Esophagus muscularis mucosa (tissue), 4 donors: ENCODE measurements at places on chromosomes 5 and 9.
A peak's percentile ranks its signal among the peaks of the same experiment; 100 is the strongest.

DNA sequence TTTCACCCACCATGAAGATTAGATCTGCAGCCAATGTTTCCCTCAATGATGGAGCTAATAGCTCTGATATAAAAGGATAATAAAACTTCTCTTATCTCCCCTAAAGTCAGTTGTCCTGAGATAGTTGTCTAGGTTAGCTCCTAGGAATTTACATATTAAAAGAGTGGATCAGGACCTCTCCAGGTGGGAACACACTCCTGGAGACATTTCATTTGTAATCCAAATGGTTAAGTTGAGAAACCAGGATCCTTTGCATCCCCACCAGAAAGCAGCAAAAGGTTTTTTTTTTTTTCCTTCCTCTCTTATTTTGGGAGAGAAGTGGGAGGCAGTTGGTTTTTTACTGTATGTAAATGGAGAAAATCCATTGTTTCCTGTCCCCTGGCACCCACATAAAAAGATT lies 182.5 kb upstream of the FBXL17 start:
- no peak for DNase-seq

- DNase-seq: no peak
These were observed 491.8 kb upstream of the COX7C start for GRCh38 chr5:86125731-86126601.

DNA sequence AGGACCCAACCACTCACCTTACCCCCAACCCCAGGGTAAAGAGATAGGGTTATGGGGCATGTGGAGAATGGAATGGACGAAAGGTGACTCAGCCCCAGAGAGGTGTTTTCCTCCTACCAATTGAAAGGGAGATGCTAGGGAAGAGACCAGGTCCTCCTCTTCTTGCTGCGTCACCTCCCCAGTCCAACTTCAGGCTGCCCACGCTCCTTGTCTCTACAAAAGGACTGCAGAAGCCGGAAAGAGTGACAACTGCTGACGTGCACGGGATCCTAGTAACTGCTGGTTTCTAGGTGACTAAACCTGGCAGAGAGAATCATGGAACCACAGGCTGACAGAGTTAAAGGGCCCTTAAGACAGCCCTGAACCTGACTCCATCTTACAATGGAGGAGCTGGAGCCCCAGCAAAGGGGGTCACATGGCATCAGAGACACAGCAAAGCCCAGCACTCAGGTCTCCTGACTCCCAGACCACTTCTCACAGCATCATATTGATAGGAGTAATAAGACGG lies 2.2 kb downstream of the GPX3 start:
- DNase-seq: no peak

DNA sequence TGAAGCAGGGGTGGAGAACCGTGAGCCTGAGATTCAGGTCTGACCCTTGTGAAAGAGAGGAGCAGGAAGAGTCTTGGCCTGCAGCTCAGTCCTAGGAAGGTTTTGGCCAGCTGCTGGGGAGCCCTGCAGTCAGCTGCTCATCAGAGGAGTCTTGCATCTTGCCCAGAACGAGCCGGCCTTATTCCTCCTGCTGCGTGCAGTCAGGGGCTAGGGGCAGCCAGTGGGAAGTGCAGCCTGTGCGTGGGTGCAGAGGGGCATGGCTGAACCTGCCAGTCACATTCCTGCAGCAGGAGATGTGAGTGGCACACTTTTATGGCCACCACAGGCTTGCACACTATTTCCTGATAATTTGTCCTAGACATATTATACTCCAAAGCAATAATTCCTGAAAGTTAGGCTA lies 278.7 kb downstream of the NPR3 start:
- DNase-seq: no peak

DNA sequence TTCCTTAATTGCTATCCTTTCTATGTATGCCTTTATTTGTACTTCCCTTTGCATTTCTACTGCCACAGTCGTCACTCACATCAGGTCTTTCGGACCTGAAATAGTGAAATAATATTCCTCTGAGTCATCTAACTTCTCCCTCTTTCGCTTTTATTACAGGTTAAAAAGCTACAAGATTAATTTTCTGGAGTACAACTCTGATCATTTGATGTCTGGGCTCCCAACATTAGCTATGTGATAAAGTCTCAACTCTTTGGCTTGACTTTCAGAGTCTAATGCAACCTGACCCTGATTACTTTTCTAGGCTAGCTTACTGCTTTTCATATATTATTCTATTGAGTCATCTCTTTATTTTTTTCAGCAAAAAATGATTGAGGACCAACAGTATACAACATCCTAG lies 638.8 kb upstream of the WWC1 start:
- no peak for DNase-seq

DNA sequence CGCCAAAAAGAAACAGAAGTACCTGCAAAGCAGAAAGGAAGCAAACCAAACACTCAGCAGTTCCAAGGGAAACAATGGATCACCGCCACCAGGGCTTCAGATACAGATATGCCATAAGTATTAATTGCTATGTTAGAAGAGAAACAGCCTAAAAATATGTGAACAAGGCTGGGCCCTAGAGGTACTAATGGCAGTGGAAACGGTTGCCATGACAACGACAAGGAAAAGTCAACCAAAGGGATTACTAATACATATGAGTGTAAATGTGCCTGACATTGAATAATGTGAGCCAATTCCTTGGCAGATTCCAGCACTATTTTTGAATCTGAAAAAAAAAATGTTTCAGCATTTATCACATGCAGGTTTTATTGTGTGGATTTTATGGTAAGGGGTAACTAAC lies 75.0 kb downstream of the CAVIN4 start:
- DNase-seq: no peak

GRCh38 chr5:54449923-54450322 lies 5.6 kb upstream of the HSPB3 start:
- DNase-seq: no peak

GRCh38 chr9:76605321-76605900 lies 146.4 kb downstream of the GCNT1 start:
- no peak for DNase-seq

DNA sequence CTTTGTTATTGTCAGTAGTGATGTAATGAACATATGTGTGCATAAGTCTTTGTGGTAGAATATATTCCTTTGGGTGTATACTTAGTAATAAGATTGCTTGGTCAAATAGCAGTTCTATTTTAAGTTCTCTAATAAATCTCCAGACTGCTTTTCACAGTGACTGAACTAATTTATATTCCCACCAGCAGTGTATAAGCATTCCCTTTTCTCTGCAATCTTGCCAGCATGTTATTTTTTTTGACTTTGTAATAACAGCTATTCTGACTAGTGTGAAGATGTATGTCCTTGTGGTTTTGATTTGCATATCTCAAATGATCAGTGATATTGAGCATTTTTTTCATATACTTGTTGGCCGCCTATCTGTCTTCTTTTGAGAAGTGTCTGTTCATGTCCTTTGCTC lies 111.5 kb upstream of the CDH12 start:
- DNase-seq: no peak

GRCh38 chr9:109497226-109498153 lies 617 bp downstream of the PTPN3 start:
- no peak for DNase-seq

DNA sequence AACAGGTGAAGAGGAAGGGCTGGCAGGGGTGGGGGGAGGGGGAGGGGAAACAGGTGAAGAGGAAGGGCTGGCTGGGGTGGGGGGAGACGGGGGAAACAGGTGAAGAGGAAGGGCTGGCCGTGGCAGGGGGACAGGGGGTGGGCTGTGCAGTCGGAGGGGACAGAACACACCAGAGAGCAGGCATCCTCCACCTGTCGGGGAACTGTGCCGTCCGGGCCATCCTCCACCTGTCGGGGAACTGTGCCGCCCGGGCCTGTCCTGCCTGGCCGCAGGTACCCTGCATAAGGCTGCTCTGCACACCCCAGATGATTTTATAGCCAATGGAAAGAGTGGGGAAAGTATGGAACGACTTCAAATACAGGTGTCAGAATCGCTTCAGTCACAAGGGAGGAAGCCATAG lies 32.5 kb upstream of the PPP1R26 start:
- no peak for DNase-seq

GRCh38 chr5:147267082-147267832 lies 32.4 kb downstream of the STK32A start:
- DNase-seq: no peak

DNA sequence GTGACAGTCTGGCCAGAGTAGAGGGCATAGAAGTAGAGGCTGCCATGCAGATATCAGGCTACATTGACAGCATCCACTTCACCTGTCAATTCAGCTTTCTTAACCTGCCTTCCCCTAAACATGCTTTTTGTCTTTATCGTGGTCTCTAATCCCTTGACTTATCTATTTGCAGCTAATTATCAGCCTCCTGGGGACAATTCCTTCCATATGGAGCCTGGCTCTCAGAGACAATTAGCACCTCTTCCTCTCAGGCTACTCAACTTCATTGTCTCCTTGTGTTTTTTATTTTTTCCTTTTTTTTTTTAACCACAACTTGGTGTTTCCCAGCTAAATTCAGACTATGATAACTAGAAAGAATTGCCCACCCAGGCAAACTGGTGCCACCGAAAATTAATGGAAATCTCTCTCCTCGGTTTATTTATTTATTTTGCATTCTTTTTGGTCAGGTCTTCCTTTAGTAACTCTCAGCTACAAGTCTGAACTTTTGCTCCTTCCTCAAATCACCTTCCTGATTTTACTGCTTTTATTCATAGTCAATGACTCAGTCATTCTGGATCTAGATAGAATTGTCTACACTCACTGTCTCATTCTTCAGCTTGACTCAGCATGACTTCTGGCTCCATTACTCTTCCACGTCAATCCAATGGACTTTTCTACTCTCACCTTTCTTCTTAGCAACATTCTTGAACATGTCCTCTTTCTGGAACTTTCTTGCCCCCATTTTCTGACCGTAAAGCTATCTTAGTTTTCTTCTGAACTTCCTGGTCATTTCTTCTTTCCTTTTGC lies 63.0 kb upstream of the BASP1 start:
- DNase-seq: no peak

- DNase-seq: no peak
These were observed 8.7 kb downstream of the UBQLN1 start for GRCh38 chr9:83698976-83699585.

GRCh38 chr5:143274952-143275351 lies 128.5 kb downstream of the NR3C1 start:
- DNase-seq: no peak

DNA sequence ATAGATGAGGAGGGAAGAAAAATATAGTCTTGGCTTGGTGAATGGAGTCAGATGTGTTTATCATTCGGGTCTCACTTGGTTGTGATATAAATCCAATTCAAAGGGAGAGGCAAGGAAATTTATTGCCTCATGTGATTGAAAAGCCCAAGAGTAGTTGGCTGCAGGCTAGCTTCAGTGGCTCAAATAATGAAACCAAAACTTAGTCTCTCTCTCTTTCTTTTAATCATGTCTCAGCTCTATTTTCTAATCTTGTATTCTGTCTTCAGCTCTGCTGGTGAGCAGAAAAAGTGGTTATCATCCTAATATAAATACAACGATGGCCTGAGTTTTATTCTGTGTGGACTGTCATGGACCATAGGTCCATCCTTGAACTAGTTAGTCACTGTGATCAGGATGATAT lies 234.2 kb upstream of the PPP1R2B start:
- peak; percentile 37 for DNase-seq

GRCh38 chr5:95655575-95655974 lies 9.0 kb downstream of the RFESD start:
- DNase-seq: no peak

GRCh38 chr5:38329132-38329715 lies 70.9 kb downstream of the EGFLAM start:
- DNase-seq: no peak

DNA sequence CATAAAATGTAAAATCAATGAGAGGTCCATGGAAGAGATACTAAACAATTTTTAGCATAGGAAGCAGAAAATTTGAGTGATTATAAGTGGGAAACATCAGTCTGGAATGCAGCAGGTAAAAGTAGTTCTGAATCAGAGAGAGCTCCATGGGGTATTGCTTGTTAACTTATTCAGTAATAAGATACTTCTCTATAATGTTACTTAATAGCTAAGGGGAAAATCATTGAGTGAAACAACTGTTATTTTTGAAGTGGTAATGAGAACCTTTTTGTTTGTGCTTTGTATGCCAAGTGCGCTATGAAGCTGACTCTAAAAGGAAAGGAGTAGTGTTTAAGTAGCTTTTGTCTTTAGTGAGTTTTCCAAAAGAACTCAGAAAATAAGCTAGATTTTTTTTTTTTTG lies 95.2 kb downstream of the ERBIN start:
- DNase-seq: no peak

DNA sequence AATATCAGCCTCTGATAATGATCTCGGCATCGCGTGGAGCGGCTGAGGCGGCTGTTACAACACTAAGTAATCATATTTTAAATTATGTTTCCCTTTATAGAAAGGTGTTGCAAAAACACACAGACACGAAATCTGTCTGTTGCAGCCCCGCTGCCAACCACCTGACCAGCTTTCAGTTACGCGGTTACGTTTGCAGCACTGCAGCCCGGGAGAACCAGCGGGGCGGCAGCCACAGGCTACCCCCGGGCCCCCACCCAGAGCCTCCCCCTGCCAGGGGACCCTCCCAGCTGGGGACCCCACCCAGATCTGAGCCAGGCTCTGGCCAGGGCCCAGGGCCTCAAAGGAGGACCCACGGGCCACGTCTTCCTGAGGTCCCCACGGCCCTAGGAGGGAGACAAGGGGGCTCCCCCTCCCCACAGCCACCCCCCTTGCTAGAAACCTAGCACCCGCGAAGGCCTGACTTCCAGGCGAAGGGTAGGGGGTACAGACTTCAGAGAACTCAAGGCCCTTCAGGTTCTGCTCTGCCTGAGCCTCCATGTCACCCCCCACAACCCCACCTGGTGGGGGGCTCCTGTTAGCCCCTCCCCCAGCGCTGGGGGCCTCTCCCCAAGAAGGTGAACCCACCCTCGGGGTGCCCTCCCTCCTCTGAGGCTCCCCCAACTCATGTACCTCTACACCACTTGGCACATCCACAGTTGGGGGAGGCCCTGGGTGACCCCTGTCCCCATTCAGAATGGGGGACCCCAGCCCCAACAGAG lies 6.0 kb downstream of the NACC2 start:
- no peak for DNase-seq

- no peak for DNase-seq
These were observed 1625.5 kb upstream of the CDH6 start for GRCh38 chr5:29568028-29568427.

GRCh38 chr5:7881091-7881490 lies 12.1 kb downstream of the MTRR start:
- DNase-seq: no peak
